GM19239 (cell line): ENCODE measurements at places on chromosomes 13 and 19.
A peak's percentile ranks its signal among the peaks of the same experiment; 100 is the strongest.

DNA sequence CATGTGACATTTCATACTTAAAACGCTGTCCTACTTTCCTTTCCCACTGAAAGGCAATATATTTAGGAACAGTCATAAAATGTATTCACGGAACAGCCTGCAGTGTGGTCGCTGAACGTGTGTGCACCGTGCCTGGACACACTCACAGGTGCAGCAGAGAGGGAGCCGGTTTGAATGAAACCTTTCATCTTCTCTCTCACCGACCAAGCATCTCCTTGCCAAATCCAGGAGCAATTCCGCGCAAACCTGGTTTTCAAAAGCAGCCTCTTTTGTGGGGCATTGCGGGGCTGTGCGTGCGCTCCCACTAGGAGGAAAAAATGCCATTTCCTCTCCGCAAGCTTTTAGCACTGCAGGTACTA lies 1.0 kb downstream of the DCLK1 start:
- DNase-seq, result no peak

DNA sequence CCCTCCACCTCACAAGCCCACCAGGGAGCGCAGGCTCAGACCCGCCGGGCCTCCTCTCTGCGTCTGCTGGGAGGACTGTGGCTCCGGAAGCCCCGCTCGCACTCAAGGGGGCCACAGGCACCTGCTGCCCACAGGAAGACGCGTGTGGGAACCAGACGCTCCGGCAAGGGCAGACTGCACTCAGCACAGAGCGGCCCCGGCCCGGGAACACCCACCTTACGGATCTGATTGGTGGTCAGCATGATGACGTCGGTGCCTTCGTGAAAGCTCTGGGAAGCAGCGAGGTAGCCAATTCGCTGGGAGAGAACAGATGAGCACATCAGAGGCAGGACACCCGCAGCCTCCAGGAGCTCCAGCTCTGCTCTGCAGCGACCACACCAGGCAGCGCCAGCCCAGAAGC lies 14.6 kb downstream of the AP3D1 start:
- no peak for DNase-seq

DNA sequence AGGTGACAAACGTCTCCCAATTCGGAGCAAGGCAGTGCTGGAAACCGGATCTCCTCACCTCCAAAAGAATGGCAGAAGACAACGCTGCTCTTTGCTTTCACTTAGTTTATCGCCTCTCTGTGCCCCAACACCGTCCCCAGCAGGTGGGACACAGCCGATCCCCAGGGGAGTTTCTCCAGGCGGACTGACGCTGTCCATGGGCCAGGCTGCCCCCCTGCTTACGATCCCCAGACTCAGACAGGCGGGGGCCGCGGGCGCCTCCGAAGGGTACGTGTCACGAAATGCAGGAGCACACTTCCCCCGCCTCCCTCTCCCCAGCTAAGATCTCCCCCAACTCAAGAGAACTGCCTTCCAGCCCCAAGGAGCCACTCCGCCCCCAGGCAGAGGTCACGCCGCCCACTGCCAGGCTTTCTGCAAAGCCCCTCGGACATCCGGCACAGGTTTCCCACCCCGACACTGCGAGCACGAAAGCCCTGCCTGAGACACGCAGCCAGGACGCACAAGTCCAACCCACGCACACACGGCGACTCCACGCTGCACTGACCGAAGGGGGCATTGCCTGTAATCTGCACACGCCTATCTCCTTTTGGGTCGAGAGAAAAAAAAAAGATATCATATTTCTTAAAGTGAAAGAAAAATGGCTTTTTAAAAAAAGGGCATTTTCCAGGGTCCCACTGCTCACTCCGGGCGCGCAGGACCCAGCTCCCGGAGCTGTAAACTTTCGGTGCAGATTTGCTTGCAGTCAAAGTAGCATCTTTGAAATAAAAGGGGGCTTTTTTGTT lies 2.0 kb downstream of the SPRY2 start:
- no peak for DNase-seq

DNA sequence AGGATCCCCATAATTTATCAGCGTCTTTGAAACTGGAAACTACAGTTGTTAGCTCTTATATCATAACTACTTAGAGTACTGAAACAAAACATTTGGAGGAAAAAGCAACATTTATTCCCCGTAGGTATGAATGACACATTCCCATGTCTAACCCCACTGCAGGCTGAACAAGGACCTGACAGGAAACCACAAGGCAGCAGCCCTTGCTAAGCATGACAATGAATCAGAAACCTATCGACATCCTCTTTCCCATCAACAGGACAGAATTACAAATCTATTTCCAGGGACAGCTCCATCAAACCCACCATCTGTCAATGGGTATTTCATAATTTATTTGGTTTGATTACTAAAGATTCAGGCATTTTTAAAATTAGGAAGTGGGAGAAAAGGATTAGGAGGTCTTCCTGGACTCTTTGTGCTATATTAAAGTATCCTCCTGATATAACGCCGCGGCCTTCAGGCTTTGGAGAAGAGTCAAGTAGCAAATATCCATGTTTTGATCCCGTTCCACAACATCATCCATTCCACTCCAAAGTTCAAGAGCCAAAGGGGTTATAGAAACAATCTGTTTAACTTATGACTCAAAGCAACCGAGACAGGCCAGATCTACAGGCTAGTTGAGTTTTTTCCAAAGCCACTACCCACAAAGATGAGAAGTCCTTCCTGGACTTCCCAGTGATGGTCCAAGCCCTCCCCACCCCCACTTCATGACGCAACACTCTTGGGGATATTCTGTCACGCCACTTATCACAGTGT lies 51.1 kb downstream of the FAM216B start:
- DNase-seq, result no peak

- DNase-seq, result no peak
Measured at GRCh38 chr13:72295153-72295552, 428.1 kb upstream of the DACH1 start.

DNA sequence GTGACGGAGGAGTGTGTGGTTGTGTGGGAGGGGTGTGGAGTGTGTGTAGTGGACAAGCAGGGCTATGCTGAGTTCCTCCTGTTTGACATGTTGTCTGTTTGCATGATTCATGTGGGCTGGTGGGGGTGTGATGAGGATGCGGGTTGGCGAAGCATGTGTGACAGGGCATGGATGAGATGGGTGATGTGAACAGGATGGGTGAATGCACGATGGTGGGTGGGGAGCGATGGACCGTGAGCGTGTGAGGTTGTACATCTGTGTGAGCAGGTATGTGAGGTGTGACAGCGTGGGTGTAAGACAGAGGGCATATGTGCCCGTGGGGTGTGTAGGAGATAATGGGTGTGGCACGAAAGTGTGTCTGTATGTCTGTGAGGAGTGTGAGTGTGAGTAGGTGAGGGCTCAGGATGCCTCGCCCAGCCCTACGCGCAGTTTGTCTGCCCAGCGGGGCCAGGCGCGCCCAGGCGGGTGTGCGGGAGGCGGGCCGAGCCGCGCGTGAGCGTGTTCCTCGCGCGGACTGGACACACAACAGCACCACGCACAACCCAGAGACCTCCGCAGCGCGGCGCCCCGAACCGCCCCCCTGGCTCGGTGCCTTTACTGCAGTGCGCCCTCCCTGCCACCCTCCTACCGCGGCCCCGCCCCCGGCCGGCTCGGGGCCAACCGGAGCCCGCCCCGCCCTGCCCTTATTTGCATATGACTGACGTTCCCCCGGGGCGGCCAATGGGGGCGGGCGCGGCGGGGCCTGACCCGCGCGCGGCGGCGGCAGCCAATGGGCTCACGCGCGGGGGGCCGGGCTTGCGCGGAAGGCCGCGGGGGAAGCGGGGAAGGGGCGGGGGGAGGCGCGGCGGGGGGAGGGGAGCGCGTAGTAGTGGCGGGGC lies 14.4 kb downstream of the CIC start:
- peak; percentile 92 for DNase-seq

GRCh38 chr13:41502673-41503072 lies 45.3 kb downstream of the RGCC start:
- DNase-seq, result peak; percentile 39

DNA sequence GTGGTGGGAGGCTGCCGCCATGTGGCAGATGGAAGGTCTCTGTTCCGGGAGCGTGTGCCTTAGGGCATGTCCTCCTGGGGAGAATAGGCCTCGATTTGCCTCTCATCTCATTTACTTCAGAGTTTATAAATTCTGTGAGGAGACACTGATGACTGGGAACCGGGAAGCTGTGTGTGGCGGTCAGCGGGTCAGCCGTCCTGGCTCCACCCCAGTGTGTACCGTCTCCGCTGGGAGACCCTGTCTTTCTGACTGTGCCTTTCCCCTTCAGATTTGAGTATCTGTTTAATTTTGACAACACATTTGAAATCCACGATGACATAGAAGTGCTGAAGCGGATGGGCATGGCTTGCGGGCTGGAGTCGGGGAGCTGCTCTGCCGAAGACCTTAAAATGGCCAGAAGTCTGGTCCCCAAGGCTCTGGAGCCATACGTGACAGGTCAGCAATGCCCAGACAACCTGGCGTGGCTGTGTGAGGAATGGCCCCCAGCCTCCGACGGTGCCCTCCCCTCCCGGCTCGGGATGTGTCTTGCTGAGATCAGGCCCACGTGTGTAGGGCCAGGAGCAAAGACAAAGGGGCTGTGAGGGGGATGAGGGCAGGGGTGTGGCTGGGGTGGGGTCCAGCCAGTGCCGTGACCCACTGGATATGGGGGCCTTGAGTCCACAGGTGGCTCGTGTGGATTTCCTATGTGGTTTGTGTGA lies 21.6 kb downstream of the ATP4B start:
- no peak for DNase-seq

DNA sequence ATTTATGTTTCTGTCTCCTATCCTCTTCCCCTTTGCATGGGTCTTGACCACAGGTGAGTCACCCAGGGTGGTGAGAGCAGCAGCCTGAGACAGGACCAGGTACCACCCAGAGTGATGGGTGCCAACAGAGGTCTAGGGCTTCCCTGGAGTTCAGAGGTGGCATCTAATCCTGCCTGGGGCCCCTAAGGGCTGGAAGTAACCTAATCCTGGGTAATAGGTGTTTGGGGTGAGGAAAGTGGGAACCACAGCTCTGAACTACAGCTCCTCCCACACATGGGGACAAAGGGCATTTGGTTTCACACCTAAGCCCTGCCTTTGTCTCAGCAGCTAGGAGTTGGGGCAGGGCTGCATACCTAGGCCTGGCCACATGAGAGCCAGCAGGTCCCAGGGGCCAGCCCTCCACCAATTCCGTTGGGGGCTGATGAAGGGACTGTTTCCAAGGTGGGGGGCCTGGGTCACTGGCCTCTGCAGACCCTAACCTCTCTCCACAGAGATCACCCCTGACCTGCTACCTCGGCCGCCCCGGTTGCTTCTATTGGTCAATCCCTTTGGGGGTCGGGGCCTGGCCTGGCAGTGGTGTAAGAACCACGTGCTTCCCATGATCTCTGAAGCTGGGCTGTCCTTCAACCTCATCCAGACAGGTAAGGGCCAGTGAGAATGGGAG lies 8.0 kb downstream of the SPHK2 start:
- no peak for DNase-seq

- DNase-seq, result no peak
Measured at GRCh38 chr19:30029721-30030510, 87.9 kb downstream of the URI1 start.

- no peak for DNase-seq
Measured at GRCh38 chr13:20518660-20519100, 7.0 kb downstream of the CRYL1 start.

DNA sequence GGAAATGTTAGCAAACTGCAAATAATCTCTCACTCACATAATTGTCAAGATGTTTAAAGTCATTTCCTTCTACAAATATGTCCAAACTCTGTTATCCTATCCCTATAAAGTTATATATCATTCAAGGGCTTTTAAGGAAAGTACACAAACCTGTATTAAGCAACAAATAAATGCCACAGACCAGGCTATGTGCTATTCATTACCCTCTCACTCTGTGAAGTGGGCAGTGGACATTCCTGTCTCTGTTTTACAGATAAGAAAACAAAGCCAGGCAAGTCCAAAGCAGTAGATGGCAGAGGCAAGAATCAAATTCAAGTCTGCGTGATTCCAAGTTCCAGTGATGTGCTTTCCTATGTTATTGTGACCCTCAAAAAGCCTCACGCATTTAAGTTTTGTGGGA lies 140.6 kb downstream of the LHFPL6 start:
- no peak for DNase-seq

GRCh38 chr19:5298471-5298901 lies 42.1 kb downstream of the PTPRS start:
- DNase-seq, result no peak

- no peak for DNase-seq
Measured at GRCh38 chr19:926589-927350, 935 bp downstream of the ARID3A start.

- no peak for DNase-seq
Measured at GRCh38 chr13:45702869-45703391, 810 bp downstream of the CBY2 start.

- DNase-seq, result no peak
Measured at GRCh38 chr13:113748862-113749451, 10.1 kb upstream of the TMEM255B start.

DNA sequence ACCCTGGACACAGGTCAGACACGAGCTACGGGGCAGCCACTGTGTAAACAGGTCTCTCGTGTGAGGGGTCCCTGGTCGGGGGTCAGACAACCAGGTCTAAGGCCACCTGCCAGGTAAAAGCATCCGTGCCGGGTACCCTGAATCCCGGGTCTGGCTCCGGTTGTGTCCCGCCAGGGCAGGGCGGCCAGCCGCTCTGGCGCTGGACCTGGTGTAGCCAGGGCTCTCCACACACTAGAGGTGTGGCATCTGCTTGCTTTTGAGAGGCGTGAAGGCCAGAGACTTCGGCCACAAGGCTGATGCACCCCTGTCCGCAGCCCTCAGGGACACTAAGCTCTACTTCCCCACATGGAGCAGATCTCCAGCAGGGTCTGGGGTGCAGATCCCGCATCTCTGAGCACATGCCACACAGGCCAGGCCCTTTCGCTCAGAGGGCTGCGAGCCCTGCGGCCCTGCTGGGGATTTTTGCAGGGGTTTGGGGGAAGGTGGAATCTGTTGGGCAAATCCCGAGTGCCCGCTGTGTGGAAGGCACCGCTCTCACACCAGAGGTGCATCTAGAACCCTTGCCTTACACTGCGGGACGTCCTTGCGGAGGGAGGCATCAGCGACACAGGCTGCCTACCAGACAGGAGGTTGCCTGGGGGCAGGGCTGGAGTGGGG lies 13.8 kb upstream of the TIMM13 start:
- no peak for DNase-seq

- DNase-seq, result no peak
Measured at GRCh38 chr19:46493236-46494145, 2.2 kb downstream of the PNMA8B start.

DNA sequence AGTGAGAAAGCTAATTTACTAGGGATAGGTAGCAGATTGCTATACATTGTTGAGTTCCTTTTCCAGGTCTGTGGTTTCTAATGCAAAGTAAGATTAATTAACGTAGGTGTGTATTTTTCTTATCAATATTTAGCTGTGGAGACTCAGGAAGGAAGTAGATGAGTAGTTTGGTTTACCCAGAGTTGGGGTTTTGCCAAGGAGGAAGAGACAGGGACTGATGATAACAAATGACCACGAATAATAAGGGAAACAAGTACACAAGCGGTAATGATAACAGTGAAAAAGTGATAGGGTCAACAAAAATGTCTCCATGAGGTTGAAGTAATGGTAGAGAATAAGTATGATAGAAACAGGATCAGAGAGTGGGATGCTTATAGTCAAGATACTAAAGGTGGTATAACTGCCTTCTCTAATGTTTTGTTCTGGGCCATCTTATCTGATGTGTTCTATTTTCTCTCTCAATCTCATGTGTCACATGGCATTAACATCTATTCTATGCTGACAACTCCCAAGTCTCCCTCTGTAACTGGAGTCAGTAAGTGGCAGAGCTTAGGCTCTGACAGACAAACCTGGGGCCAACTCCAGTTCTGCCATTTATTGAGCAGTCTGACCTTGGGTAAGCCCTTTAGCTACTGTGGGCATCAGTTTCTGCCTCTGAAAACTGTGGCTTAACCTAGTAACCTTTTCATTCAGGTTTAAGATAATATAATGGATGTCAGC lies 8.8 kb downstream of the OBI1 start:
- no peak for DNase-seq
